Stimulated activated CD8-positive, alpha-beta memory T cell treated with anti-CD3 and anti-CD28 coated beads, Interleukin-2, amount 100 ng/mL, for 1 hour (primary cell): ENCODE measurements at places on chromosomes 2 and 18.
A peak's percentile ranks its signal among the peaks of the same experiment; 100 is the strongest.

GRCh38 chr18:24181806-24182205 lies 42.9 kb downstream of the CABYR start:
- DNase-seq = no peak

DNA sequence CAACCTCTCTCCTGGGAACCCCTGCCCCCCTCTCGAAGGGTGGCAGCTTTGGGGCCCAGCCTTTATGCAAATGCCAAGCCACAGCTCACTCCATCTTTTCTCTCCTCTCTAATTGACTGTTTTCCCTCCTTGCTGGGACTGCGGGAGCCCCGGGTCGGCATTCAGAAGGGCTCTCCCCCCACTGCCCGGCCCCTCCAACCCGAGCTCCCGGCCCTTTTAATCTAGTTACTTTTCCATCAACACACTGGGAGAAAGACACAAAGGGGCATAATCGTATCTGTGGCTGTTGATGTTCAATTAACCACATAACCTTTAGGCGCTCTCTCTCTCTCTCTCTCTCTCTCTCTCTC lies 95.4 kb downstream of the INHBB start:
- DNase-seq = no peak

DNA sequence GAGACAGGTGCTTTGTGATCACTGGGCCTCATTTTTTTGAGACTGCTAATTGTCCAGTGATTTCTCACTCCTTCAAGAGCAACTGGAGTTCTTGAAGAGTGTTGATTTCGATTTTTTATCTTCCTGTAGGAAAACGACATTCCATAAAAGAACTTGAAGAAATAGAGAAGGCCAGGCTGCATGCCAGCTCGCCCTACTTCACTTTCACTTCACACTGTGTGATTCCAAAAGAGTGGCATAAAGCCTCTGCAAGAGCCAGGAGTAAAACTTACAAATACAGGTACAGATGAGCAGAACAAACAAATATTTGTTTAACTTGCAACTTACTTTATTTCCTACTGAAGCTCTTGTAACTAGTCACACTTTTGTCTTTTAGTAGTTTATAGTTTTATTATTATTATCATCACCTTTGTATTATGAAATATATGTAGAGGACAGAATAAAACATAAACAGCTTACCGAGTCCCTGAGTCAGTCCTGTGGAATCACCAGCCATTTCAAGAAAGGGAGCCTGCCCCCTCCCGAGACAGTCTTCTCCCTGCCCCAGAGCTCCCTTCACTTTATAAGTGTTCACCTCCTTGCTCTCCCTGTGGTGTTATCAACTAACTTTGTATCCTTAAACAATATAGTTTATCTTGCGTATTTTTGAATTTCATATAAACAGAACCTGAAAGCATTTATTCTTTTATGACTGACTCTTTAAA lies 8.7 kb downstream of the FAM228A start:
- no peak for DNase-seq

DNA sequence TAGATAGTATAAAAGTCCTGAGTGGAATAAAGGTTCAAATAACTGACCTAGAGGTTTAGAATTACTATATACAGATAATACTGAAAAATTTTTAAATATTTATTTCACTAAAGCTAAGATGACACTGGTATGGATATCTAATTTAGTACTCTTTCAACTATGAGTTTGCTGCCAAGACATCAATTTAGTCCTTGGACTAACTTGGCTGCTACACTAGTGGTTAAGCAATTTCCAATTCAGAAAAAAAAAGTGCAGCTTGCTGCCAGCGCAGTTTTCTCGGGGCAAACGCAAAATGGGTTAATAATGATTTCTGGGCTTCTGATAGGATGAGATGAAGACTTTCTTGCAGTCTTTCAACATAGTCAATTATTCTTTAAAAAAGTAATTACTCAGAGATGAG lies 10.8 kb downstream of the BUB1 start:
- no peak for DNase-seq

- DNase-seq = no peak
These were observed 45.6 kb upstream of the ITGAV start for GRCh38 chr2:186544255-186544675.

DNA sequence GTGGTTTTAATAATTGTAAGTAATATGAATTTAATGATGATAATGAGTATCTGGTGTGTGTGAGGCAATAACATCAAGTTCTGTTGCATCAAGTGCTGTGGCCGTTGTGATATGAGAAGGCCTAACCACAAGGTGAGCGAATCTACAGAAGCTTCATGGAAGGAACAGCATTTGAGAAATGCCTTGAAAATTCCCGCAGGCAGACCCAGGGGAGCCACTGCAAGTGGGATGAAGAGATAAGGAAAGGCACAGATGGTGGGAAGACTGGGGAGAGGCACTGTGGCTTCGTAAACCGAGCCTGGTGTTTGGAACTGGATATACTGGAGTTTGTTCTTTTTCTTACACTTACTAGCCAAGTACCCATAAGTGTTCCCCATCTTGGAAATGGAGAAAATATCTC lies 357.5 kb downstream of the PTPRM start:
- no peak for DNase-seq

GRCh38 chr2:41832218-41832617 lies 215.6 kb upstream of the PKDCC start:
- DNase-seq = no peak

GRCh38 chr2:30230497-30231211 lies 680 bp upstream of the LBH start:
- DNase-seq = no peak

DNA sequence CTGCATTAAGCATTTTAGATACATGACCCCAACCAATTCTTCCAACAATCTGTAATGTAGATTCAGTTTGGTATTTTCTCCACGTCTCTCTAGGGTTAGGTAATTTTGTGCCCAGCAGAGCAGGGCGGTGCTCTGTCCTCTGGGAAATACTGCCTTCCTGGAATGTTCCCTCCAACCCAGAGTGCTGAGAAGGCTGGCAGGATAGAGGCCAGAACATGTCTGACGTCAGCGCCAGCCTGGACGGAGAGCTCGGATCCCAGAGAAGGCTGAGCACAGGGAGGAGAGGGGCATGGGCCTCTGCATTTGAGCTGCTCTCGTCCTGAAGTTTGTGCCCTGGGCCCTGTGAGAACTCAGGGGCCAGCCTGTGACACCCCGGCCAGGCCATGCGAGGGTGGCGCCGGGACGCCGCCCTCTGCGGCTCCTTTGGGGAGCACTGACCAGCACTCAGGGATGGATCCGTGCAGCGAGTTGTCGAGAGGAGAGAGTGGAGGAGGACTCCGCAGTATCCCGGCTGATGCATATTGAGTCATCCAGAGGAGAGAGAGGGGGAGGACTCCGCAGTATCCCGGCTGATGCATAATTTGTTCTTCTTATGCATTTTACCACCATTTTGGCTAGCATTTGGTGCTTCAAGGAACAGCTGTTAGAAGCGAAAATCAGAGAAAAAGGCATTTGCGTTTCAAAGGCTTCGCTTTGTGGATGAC lies 80.0 kb upstream of the PXDN start:
- DNase-seq = no peak

DNA sequence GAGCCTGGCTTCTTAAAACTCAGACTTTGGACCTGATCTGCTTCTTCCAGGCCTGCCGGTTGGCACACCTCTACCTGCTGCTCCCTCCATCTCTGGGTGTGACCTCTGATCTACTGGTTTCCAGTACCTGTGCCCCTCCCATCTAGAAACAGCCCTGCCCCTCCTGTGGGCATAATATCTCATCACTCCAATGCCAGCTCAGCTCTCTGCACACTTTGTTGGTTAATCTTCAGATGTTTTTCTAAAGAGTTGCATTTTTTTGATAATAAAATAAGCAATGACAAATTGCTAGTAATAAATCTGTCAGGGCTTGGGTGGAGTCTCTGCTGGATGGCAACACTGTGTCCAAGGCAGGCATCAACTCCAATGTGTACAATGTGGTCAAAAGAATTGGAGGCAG lies 89.6 kb upstream of the PPP1CB start:
- DNase-seq = no peak

DNA sequence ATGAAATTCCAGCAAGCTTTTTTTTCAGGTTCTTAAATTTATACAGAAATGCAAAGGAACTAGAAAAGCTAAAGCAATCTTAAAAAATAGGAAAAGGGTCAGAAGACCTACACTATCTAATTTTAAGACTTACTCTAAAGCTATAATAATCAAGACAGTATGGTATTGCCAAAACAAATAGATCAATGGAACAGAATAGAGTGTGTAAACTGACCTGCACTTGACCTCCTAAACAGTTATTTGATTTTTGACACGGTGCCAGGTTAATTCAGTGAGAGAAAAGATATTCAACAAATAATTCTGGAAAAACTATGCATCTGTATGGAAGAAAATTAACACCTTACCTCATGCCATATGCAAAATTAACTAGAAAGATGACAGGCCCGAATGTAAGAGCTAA lies 73.6 kb downstream of the OLA1 start:
- DNase-seq = no peak

DNA sequence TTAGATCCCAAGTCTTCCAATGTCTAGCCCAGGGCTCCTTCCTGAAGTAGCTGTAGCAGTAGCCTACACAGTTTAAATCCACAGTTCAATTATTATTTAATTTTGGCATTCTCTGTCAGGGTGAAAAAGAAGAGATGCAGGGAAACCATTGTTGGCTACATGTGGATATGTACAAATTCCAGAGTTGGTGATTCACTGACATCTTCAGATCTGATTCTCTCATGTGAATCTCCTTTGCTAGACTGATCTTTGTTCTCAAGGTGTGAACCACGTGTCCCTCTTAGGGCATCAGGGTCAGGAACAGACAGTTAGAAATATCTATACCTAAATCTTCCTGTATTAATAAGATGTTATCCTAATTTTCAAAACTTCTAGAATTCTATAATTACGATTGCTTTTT lies 36.7 kb downstream of the ADCYAP1 start:
- no peak for DNase-seq

- no peak for DNase-seq
These were observed 449.4 kb downstream of the NBAS start for GRCh38 chr2:15111718-15112117.

- DNase-seq = no peak
These were observed 442.2 kb upstream of the CELF4 start for GRCh38 chr18:38007676-38008330.

GRCh38 chr18:31723990-31724711 lies 36.5 kb downstream of the SLC25A52 start:
- DNase-seq = no peak

DNA sequence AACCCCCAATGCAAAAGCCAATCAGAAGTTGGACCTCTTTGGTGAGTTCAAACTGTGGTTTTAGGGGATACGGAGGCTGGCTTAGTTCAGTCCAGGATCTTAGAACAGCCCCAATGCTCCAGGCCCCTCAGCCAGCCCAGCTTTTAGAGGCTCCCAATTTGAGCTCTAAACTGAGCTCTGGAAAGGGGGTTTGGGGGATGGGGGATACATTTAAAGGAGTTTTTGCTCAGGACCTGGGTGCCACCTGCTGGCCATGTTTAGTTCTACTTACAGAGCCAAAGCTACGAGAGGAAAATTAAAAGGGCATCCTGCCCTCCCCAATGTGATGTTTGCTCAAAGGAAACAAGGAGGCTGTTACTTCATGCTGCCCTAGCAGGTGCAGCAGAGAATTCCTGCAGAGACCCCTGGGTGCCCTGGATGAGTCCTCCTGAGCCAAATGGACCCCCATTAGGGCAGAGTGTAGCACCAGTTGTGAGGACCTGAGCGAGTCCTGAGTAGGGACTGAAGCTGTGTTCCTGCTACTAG lies 15.9 kb upstream of the TMEM214 start:
- peak; percentile 7 for DNase-seq

- no peak for DNase-seq
These were observed 29.9 kb upstream of the SELENOI start for GRCh38 chr2:26316041-26316440.

DNA sequence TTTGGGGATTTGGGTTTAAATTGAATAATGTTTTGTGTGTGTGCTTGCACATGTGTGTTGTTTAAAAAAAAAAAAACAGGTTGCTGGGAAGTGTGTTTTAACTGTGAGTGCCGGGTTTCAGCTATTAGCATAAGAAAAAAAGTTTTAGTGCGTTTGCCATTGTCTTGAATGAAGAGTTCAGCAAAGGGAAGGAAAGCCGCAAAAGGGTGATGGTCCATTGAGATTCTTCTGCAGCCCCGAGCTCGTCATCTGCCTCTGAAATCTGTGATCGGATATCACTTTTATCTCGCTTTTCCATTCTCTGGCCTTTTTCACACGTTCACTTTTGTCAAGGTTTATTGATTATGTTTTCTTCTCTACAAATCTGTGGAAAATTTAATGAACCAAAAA lies 4.7 kb downstream of the GLI2 start:
- no peak for DNase-seq

DNA sequence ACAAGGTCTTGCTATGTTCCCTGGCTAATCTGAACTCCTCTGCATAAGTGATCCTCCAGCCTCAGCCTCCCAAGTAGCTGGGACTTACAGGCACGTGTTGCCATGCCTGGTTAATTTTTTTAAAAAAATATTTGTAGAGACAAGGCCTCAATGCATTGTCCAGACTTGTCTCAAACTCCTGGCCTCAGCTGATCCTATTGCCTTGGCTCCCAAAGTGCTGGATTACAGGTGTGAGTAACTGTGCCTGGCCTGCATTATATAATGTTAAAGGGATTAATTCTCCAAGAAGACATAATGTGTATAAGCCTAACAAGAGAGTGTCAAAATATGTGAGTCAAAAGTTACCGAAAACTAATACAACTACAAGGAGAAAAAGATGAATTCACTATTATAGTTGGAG lies 32.2 kb downstream of the BUB1 start:
- DNase-seq = no peak

- DNase-seq = no peak
These were observed 458.6 kb upstream of the ETAA1 start for GRCh38 chr2:66938471-66938967.

- DNase-seq = no peak
These were observed 3.4 kb downstream of the PXDN start for GRCh38 chr2:1740716-1741589.

- DNase-seq = no peak
These were observed 3.5 kb upstream of the IGFBP5 start for GRCh38 chr2:216698895-216699294.

GRCh38 chr2:16152928-16153753 lies 212.8 kb downstream of the MYCN start:
- no peak for DNase-seq

GRCh38 chr2:165141601-165142354 lies 62.1 kb downstream of the SCN3A start:
- no peak for DNase-seq

GRCh38 chr2:54613794-54614257 lies 109.6 kb upstream of the EML6 start:
- DNase-seq = no peak

GRCh38 chr2:69693059-69693774 lies 48.7 kb upstream of the ANXA4 start:
- no peak for DNase-seq

DNA sequence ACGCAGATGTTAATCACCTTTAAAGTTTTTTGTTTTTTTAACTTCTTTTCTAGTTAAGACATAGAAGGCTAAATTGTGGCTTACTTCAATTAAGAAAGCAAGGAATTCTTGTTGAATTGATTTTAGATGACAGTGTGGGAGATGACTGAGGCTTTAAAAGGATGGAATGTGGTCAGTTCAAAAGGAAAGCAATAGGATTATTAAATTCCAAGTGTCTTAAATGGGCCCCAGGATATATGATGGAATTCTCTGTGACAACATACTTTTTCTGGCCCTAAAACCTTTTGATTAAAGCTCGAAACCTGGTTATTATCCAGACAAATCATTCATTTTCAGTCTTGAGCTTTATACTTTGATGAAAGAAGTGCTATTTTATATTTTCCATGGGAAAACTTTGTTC lies 179.0 kb upstream of the TMEFF2 start:
- DNase-seq = no peak
